ENCODE measurements at places on chromosomes 2 and 18.

DNA sequence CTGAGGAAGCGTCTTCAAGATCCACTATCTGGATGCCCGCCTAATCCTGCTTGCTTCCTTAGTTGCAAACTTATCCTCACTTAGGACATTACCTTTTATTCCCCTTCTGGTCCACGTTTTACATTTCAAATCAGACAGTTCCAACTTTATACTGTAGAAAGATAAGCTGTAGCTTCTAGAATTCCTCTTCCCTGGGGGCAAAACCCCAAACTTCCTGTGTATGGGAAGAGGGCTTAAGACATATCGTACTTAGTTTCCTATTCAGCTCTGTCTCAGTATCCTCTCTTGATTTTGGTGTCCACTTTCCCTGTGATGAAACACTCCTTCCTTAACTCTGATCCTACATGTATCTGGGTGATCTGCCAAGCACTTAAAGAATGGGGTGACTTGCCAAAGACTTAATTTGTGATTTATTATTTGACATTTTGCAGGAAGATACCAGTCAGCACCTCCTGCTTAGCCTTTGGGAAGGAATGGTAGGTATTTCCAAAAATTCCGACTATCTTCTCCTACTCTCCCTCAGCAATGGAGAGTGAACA, 245.2 kb downstream of the CDCA7 start:
- DNase-seq: no peak

DNA sequence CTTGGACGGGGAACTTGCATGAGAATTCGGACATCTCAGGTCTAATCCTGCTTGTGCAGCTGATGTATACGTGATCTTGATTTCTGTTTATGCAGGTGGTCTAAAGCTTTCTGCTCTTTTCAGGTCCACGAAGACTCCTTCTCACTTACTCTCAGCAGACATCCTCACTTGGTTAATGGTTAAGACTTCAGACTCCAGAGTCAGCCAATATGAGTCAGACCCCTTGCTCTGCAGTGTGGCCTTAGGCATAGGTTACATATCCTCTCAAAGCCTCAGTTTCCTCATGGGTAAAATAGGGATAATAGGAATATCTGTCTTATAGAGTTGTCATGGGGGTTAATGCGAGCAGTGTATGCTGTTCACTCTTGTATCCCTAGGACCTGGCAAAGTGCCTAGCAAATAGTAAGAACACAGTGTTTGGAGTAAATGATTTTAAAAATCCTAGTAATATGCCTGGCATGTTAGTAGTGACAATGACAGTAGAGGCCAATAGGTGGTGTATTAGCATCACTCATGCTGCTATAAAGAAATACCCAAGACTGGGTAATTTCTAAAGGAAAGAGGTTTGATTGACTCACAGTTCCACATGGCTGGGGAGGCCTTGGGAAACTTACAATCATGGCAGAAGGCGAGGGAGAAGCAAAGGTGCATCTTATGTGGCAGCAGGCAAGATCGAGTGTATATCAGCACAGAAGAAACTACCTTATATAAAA, 42.3 kb downstream of the XRCC5 start:
- DNase-seq: no peak

GRCh38 chr2:10810202-10811161, 2.1 kb downstream of the PDIA6 start:
- no peak for DNase-seq

GRCh38 chr18:13267431-13267873, 48.9 kb downstream of the LDLRAD4 start:
- no peak for DNase-seq

Data from NCI-H1436 (cell line).